ENCODE measurements at places on chromosomes 4 and X.

GRCh38 chr4:152588869-152589268 lies 53.0 kb upstream of the FBXW7 start:
- DNase-seq, result no peak

GRCh38 chr4:54076673-54077072 lies 12.3 kb upstream of the CHIC2 start:
- DNase-seq, result no peak

GRCh38 chrX:119417842-119418241 lies 18.7 kb downstream of the SLC25A43 start:
- DNase-seq, result no peak

DNA sequence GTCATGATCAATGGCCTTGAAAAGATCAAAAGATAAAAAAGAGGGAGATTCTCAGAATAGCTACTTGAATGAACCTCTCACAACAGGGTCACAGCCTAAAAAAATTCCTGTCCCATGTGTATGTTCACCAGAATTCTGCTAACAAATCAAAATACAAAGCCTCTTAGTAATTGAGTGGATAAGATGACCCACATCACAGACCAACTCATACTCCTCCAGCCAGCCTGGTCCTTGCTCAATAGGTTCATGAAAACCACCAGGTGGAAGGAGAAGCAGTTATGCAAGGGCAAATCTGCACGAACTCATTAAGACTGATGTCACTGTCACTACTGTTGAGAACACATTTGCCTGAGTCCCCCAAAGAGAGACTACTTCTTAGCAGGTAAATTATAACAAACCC lies 21.5 kb downstream of the WDFY3 start:
- DNase-seq, result no peak

GRCh38 chrX:125436855-125437254 lies 117.2 kb downstream of the TEX13C start:
- no peak for DNase-seq

DNA sequence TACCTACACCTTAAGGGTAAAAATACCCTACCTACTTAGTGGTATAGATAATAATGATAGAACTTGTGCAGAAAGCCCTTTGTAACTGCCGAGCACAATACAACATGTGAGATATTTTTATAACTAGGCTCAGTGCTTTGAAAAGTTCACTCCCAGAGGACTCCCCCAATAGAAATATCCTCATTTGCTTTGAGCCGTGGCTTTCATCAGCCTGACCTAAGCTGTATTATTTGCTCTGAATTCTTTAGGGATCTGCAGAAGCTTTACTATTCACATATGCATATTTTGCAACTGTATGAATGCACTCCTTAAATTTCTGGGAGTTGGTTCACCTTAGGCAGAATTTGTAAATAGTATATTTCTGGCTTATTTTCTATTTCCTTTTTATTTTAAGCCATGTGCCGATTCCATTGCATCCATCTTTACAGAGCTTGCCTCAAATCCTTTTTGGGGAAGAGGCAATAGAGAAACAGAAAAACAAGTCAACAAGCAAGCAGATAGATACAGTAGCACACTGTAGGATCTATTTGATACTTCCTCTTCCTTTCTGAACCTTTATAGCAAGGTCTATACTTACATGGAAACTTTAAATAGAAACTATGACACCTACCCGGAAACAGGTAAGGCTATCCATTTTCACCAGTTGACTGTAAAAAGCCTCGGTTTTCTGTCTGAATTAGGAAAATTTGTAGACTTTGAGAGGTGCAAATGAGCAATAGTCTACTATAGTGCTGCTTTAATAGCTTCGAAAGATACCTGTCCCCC lies 242.5 kb upstream of the VCX3A start:
- no peak for DNase-seq

- DNase-seq, result no peak
These were observed 99.2 kb downstream of the TSPAN7 start for GRCh38 chrX:38660395-38661102.

GRCh38 chr4:155491336-155492120 lies 114.8 kb upstream of the MAP9 start:
- DNase-seq, result no peak

GRCh38 chr4:60709061-60709460 lies 491.1 kb upstream of the ADGRL3 start:
- DNase-seq, result no peak

DNA sequence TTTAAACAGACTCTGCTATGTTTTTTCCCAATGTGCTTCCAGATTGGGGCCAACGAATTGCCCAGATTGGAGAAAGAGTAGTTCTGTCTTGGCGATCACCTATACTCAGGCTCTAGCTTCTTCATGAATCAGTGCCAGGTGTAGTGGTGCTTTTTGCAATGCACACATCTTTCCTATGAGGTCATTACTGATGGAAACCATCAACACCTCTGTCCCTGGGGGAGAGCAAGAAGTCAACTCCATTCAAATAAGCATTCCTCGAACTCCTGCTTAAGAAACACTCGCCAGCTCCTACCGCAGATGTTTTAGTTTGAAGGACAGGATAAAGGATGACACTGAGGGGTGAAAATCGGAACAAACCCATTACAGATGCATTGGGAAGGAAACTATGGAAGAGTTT lies 156.5 kb upstream of the DKK2 start:
- no peak for DNase-seq

- no peak for DNase-seq
These were observed 300.5 kb upstream of the LCORL start for GRCh38 chr4:18321956-18322530.

DNA sequence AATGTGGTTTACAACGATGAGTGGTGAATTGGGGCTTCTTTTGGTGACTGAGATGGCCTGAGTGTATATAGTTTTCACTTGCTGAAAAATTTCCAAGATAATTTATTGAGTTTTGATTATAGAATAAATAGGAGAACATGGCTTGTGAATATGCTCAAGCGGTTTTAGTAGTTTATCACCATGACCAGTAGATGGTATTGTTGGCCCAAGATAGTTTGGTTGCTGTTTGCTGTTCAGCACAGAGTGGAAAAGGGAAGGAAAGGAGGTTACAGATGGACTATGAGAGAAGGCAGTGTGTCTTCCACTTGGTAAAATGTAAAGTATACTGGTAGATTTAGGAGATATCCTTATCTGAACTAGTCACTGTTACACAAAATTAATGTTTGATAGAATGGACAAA lies 55.8 kb upstream of the POU4F2 start:
- DNase-seq, result no peak

GRCh38 chrX:129779747-129780146 lies at the start of gene SASH3:
TSS of gene SASH3 (plus strand) at chrX:129779949. CDS start at chrX:129780098, 149 bp downstream.
- DNase-seq, result peak; percentile 57

- DNase-seq, result no peak
These were observed 12.9 kb upstream of the WDR17 start for GRCh38 chr4:176052744-176053143.

DNA sequence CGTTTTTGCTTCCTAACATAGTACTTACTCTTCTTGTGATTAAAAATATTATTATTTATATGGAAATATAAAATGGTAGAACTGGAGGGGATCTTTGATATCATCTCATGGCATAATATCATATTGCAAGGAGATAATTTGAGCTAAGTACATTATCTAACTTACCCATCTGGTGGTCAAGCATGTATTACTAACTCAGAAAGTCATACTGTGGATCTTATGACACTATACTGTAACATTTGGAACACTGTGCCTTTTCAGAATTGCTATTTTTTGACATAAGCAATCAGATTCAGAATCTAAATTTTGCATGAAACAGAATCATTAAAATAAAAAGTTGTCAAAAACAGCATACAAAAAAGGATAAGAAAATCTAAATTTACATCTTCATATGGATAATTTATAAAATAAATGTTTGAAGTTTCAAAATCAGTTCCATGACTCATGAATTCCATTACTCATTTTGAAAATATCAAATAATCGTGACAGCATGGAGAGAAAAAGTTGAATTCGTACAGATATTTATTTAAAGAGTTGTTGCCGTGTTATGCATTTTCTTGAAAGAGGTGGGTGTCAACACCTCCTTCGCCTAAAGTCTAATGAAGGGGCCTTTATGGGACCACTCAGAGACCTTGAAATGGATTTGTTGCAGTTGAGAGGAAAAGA lies 928.1 kb downstream of the PDHA2 start:
- no peak for DNase-seq

- DNase-seq, result no peak
These were observed 177.0 kb upstream of the MAOA start for GRCh38 chrX:43479070-43479469.

DNA sequence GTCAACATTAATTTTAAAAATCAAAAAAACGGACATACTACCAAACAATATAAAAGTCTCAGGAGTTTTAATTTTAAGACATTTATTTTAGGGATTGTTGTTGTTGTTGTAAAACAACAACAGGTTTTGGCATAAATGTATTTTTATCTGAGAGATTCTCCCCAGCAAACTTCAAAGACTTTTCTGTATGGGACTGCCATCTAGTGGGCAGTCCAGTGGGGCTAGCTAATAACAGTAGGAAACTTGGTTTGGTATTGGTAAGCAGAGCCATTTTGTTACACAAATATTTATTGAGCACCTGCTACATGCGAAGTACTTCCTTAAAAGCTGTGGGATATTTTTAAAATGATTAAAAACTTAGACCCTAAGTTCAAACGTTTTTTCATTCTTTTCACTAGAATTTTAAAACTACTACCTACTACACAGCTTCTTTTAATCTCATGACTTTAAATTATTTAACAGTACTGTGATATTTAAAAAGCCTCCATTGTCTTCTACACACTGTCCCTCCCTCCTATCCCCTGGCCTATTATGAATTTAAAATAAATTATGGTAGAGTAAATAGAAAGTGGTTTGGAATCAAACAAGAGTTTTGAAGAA lies 1028.4 kb upstream of the INTU start:
- no peak for DNase-seq

DNA sequence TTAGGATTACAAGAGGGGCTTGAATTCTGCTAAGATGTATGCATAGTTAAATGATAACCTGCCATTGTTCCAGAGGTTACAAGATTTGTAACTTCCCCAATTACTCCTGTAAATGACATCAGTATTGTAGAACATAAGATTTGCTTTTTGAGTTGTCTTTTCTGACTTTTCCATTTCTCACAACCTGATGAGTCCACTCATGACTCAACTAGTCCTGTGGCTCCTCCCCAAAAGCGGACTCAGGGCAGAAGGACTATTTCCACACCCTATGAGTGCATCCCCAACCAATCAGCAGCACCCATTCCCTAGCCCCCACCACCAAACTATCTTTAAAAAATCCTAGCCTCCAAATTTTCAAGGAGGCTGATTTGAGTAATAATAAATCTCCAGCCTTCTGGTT lies 54.7 kb downstream of the HOPX start:
- DNase-seq, result no peak

- DNase-seq, result no peak
These were observed 12.4 kb downstream of the MED14 start for GRCh38 chrX:40722930-40723329.

GRCh38 chr4:77636902-77637301 lies 31.3 kb downstream of the CXCL13 start:
- no peak for DNase-seq

- DNase-seq, result peak; percentile 56
These were observed 11.3 kb upstream of the ARAP2 start for GRCh38 chr4:36255577-36255976.

GRCh38 chr4:107689912-107690587 lies 30.0 kb downstream of the PAPSS1 start:
- no peak for DNase-seq

DNA sequence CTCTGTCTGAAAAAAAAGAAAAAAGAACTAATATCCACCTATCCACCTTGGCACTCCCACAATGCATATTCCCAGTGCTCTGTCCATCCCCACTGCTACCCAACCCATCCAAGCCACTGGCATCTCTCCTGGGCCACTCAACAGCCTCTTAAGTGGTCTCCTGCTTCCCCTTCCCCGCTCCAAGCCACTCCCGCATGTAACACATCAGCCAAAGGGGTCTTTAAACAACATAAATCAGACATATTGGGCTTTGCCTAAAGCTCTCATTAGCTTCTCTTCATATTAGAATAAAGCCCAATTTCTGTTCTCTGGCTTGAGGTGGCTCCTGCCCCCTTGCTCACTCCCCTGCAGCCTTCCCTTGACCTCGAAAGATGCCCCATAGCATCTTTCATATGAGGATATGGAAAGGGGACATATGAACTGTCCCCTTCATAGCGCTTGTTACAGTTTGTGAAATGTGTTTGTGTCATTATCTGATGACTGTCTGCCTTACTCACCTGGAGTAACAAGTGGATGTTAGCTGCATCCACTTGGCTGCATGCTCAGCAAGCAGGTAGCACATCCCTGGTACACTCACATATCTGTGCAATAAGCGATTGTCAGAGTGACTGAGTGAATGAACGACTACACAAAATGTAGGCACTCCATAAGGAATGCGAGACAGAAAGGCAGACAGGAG lies 3.1 kb downstream of the BLOC1S4 start:
- no peak for DNase-seq

GRCh38 chr4:38678078-38678477 lies 14.1 kb downstream of the KLF3 start:
- no peak for DNase-seq

- no peak for DNase-seq
These were observed 639.8 kb upstream of the DIPK2B start for GRCh38 chrX:45840411-45840950.

- no peak for DNase-seq
These were observed 161.5 kb downstream of the SOX3 start for GRCh38 chrX:140343226-140343868.

GRCh38 chr4:120636120-120636630 lies 286.4 kb downstream of the PRDM5 start:
- DNase-seq, result no peak

- DNase-seq, result no peak
These were observed 18.7 kb downstream of the SHISA3 start for GRCh38 chr4:42416017-42416416.

DNA sequence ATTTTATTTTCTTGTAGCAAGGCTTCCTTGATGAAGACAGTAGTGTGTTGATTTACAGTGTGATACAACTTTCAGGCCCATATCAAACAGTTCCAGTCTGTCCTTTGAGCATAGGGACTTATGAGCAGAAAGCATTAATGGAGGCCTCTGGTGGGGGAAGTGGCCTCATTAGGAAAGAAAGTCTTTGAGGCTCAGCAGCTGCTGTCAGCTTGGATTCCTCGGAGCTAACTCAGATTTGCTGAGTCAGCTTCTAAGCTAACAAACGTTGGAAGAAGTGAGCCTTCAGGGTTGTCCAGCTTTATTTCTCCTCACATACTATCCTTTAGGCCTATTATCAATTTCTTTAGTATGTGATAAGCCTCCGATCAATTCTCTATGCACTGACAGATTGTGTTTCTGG lies 15.8 kb upstream of the SFRP2 start:
- DNase-seq, result no peak

DNA sequence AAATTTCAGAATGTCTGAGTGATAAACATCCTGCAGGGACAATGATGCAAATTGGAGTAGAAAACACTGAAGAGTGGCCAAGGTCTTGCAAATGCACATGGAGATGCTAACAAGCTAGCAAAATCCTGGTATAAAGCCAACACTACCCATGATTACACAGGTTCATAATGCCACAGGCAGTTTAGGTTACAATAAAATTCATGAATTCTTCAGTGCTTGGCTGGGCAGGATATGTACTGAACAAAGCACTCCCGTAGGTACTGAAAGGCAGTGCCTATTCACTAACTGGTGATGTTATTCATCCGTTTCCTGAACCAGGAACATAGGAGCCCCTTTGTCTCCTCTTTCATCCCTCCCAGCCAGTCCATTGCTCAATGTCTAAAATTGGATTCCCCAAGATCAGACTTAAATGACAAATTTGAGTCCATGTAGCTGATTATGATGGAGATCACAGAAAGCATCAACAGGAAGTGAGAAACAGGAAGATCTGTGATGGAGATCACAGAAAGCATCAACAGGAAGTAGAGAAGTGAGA lies 244.5 kb downstream of the DMD start:
- no peak for DNase-seq

- DNase-seq, result no peak
These were observed 516.3 kb downstream of the ZIC3 start for GRCh38 chrX:138082251-138082650.

- DNase-seq, result no peak
These were observed 60.5 kb downstream of the TMA16 start for GRCh38 chr4:163554870-163555465.
